CD4-positive, alpha-beta T cell treated with Interleukin-6 for 4 hours (primary cell): ENCODE measurements at places on chromosomes 11 and 22.

DNA sequence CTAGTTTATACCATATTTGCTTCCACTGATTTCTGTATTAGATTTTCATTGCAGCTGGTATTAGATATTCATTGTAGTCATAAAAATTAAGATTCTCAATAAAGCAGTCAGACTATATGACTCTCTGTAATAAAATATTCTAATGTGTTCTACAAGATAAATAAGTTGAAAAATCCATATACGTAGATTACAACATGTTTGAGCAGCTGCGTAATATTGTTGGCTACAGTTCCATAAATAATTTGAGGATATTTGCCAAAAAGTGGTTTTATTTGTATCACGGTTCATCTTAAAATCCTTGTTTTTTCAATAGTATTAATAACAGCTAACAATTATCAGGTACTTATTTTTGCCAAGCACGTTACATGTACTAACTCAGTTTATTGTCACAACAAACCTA is 668.6 kb upstream of the CCDC90B start:
- no peak for DNase-seq

DNA sequence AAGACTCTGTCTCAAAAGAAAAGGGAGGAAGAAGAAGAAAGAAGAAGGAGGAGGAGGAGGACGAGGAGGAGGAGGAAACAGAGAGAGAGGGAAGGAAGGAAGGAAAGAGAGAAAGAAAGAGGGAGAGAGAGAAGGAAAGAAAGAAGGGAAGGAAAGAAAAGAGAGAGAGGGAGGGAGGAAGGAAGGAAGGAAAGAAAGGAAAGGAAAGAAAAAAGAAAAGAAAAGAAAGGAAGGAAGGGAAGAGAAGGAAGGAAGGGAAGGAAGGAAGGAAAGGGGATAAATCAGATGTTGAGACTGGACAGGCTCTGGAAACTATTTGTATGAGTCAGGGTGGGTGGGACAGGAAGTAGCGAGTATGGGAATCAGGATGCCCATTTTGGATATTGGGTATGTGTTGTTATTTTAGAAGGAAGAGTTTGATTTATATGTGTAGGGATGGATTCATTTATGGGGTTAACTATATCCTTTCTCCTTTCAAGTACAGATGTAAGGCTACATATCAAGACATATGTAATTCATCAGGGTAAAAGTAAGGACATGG is 6.0 kb upstream of the RPL3 start:
- DNase-seq: no peak

DNA sequence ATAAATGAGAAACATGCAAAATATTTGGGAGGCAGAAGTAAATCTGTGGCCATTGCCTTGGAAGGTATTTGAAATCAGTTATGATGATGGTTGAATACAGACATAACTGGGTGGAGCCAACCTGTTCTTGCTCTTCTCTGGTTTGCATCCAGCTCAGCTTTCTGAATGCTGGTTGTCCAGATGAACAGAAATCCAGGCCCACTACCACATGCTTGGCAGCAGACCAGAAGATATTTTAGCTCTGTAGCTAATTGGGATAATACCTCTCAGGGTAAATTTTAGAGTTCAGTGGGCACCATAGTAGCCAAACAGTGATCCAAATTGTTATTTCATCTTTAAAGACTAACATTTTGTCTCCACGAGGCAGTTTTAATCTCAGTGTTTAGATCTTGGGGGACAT is 308.3 kb downstream of the RAB38 start:
- no peak for DNase-seq

- no peak for DNase-seq
Observed at GRCh38 chr11:101862391-101863233, 52.2 kb upstream of the CEP126 start.

DNA sequence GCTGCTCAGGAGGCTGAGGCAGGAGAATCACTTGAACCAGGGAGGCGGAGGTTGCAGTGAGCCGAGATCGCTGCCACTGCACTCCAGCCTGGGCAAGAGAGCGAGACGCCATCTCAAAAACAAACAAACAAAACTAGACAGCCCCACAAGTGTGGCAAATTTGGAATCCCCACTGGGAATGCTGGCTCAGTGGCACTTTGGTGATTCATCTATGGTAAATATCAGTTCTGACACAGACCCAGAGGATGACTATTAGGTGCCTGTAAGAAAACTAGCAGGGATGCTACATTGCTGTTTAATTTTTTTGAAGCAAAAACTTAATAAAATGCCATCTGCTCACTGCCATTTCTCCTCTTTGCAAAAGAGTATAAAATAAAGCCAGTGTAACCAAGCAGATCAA is 107.9 kb downstream of the NAT10 start:
- no peak for DNase-seq

- no peak for DNase-seq
Observed at GRCh38 chr11:45485070-45485707, 180.2 kb downstream of the CHST1 start.

DNA sequence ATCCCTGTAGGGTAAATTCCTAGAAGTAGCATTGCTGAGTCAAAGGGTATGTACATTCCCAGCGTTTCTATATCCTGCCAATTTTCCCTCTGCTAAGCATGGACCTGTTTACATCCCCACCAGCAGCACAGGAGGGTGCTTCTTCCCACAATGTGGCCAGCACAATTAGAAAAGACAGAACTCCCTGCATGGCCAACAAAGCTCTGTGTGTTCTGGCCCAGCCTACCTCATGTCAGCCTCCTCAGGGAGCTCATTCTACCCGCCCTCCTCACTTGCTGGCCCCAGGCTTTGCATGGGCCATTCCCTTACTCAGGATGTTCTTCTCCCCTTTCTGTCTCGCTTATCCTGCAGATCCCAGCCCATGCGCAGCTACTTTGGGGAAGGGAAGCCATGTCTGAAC is 186.1 kb downstream of the DSCAML1 start:
- no peak for DNase-seq
